ENCODE measurements at places on chromosomes 13 and 19. TPM values are rescaled to one million over a fixed set of nuclear protein-coding genes. Genes with fewer than 3 reads are reported as not detected.

The COMP gene
- total RNA-seq: not detected

The MCF2L gene
- 53.2 TPM for total RNA-seq

The GMIP gene
- 19.3 TPM for total RNA-seq

The LILRB3 gene
- not detected for total RNA-seq

The TEKTIP1 gene
- total RNA-seq: not detected

The SIGLEC10 gene
- not detected for total RNA-seq

The RTBDN gene
- total RNA-seq: 0.16 TPM

The MCEMP1 gene
- not detected for total RNA-seq

The ZNF560 gene
- total RNA-seq: not detected

The NRTN gene
- not detected for total RNA-seq

The LRRC4B gene
- total RNA-seq: not detected

The CEACAM19 gene
- 2.2 TPM for total RNA-seq

The PTPRH gene
- 103 TPM for total RNA-seq

The CGB5 gene
- not detected for total RNA-seq

The ZNF358 gene
- total RNA-seq: 4.2 TPM

The KLK11 gene
- 138 TPM for total RNA-seq

The RGS9BP gene
- 1.0 TPM for total RNA-seq

The CNMD gene
- not detected for total RNA-seq

The ZNF625 gene
- total RNA-seq: not detected

The CDC42EP5 gene
- 72.4 TPM for total RNA-seq

The FCER2 gene
- total RNA-seq: not detected

The SF3A2 gene
- 80.5 TPM for total RNA-seq

The ZNF581 gene
- 43.2 TPM for total RNA-seq

The KLF2 gene
- total RNA-seq: 5.9 TPM

The VASP gene
- 506 TPM for total RNA-seq

The ICAM5 gene
- total RNA-seq: 0.34 TPM

The HNRNPM gene
- 162 TPM for total RNA-seq

The ZNF577 gene
- total RNA-seq: 1.1 TPM

The PSG7 gene
- total RNA-seq: not detected

The HSH2D gene
- total RNA-seq: 9.2 TPM

The NFIC gene
- 34.2 TPM for total RNA-seq

The CAMSAP3 gene
- total RNA-seq: 37.0 TPM

The KLHL1 gene
- not detected for total RNA-seq

The PDX1 gene
- 0.89 TPM for total RNA-seq

The NKG7 gene
- total RNA-seq: not detected

The PBX4 gene
- total RNA-seq: 2.5 TPM

The ZNF93 gene
- not detected for total RNA-seq

All from HT-29 (cell line).